Stimulated activated CD4-positive, alpha-beta T cell treated with anti-CD3 and anti-CD28 coated beads, Interleukin-12 subunit alpha, Interleukin-12 subunit beta, amount 100 ng/mL, for 24 hours (primary cell): ENCODE measurements at places on chromosomes 7 and 10.

- DNase-seq, result no peak
These were observed 701 bp upstream of the GBX1 start for GRCh38 chr7:151168003-151168786.

DNA sequence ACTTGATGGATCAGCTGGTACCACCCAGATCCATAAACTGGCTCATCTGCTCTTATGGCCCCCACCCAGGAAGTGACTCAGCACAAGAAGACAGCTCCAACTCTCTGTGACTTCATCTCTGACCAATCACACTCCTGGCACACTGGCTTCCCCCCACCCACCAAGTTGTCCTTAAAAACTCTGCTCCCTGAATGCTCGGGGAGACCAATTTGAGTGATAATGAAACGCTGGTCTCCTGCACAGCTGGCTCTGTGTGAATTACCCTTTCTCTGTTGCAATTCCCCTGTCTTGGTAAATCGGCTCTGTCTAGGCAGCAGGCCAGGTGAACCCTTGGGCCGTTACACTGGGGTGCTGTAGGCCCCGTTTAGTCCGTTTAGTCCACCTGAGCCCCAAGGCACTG, 23.4 kb upstream of the BNIP3 start:
- DNase-seq, result no peak

- DNase-seq, result no peak
These were observed 15.8 kb downstream of the TMEM254 start for GRCh38 chr10:80094231-80094630.

GRCh38 chr7:22725585-22725984, 1.4 kb upstream of the IL6 start:
- no peak for DNase-seq

DNA sequence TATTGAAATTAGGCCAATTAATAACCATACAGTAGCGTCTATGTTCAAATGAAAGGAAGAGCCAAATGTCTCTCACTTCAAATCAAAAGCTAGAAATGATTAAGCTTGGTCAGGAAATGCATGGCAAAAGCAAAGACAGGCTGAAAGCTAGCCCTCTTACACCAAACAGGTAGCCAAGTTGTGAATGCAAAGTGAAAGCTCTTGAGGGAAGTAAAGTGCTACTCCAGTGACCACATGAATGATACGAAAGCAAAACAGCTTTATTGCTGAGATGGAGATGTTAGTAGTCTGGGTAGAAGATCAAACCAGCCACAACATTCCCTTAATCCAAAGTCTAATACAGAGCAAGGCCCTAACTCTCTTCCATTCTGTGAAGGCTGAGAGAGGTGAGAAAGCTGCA, 123.8 kb downstream of the TEX36 start:
- DNase-seq, result no peak

- DNase-seq, result no peak
These were observed 46.8 kb downstream of the KCNH2 start for GRCh38 chr7:150931199-150931869.

DNA sequence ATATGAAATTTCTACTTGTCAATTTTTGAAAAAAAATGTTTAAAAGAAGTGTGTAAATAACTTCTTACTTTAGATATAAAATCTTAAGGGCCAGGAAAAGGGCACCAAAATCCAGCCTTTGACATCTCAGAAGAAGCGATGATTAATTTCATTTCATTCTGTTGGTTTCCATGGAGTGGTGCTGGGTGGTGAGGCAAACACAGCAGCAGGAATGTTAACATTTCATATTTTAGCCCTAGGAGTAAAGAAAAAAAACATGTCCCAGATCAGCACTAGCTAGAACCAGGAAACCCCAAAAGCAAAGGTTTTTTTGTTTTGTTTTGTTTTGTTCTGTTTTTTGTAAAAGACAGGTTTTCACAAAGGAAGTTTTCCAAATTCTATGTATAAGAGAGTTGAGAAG, 298.8 kb upstream of the C7orf33 start:
- DNase-seq, result no peak

DNA sequence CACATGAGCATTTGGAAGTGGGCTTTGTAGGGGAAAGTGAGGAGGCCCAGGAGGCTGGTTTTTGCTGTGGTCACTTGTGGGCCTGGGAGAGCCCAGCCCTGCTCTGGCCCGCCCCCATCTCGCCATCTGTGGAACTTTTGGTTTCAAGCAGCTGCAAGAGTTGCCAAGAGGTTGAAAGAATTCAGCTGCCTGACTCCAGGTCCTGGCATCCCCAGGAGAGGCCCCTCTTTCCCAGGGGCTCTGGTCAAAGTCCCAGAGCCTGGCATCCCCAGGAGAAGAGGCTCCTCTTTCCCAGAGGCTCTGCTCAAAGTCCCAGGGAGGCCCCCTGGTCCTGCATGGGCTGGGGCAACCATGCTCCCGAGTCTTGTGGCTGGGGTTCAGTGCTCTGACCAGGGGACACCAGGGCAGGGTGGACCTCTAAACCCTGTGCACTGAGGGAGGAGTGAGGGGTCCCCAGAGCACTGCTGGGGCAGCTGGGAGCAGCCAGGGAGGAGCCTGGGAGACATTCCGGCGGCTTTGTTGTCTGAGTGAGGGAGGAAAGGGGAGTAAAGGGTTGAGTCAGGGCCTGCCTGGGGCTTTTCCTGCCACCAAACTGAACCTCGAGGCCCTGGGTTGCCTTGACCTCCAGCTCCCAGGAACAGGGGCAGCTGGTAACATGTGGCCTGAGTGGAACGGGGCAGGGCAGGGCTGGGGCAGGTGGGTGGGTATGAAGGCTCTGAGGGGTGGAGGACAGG, 27.7 kb upstream of the CSGALNACT2 start:
- DNase-seq, result no peak

DNA sequence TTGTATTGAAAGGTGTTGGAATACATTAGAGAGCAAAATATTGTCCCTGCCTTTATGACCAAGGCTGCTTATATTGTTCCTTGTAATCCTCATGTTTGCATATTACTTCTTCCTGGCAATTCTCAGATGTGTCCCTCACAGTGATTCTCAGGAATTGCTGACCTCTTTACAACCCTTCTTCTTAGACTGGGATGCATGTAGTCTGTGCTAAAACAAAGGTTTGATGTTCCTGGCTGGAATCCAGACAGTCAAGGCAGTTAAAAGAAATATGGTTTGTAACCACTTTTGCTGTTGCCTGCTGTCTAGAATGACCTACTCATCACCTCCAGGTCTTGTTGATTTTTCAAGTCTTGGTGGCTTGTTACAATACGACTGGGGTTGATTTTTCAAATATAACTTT, 367.6 kb downstream of the HGF start:
- DNase-seq, result no peak

GRCh38 chr7:85508642-85509410, 322.0 kb upstream of the SEMA3D start:
- no peak for DNase-seq

- DNase-seq, result peak; percentile 7
These were observed 859 bp upstream of the CH25H start for GRCh38 chr10:89207801-89208551.

GRCh38 chr10:44575601-44576380, 190.9 kb upstream of the CXCL12 start:
- DNase-seq, result no peak
